ENCODE measurements at places on chromosomes 7 and 10.

- no peak for DNase-seq
Measured at GRCh38 chr10:98353170-98353569, 61.8 kb downstream of the PYROXD2 start.

DNA sequence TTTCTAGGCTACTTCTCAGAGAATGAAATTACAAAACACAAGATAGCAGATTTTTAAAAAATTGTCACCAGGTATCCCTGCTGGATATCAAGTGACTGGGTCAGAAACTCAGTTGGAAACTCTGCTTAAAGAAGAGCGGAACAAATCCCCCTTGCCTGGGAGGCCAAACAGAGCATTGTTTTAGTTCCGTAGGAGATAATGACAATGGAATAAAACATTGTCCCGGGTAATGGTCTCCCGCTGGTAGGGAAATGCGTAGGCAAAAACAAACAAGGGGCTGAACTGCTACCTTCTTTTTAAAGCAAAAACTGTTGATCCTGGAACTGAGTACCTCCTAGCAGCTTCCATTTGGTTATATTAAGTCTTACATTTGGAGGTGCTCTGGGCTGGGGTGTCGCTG is 21.3 kb upstream of the VAX1 start:
- no peak for DNase-seq

DNA sequence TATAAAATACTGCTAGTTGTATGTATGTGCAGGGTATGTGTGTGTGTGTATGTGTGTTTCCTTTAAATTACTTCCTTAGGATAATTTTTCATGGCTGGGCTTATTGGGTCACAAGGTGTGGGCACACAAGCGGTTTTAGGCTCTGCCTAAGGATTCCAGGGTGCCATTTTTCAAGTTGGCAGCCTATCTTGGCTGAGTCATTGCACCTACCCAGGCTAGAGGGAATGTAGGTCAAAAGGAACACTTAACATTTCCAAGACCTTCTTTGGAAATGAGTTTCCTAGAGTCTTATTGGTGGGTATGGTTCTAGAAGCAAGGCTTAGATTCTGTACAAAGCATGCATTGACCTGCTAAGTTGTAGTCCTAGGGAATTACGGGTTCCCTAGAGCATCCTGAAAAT is 642.1 kb downstream of the LRMDA start:
- no peak for DNase-seq

DNA sequence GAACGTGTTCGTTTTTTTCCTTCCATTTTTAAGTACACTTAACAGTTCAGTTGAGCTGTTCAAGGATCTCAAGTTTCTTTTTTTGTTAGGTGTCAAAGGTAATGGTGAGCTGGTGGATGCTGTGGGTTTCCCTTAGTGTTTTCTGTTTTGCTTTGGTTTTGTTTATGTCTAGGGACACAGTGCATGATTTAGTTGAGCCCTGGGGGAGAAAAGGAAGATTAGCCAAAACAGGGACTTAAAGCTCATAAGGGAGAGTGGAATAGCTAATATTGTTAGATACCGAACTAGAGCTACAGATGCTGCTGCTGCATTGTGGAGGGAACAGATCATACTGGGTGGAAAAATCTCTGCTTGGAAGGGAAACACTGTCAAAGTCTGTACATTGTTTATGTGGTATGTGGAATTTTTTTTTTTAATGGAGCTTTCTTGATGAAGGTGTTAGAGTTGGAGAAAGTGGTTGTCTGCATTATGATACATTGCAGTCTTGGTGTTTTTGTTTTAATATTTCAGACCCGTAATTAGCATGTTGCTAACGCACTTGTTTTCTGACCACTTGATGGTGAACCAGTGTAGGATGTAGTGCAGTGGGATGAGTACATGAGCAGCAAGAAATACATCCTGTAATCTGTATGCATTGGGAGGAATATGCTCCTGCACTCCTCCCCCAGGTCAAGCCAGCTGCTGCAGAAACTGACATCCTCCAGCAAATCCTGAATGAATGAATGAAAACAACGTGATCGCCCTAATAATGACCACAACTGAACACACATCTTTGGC is 2.1 kb downstream of the GLCCI1 start:
- peak; percentile 32 for DNase-seq

DNA sequence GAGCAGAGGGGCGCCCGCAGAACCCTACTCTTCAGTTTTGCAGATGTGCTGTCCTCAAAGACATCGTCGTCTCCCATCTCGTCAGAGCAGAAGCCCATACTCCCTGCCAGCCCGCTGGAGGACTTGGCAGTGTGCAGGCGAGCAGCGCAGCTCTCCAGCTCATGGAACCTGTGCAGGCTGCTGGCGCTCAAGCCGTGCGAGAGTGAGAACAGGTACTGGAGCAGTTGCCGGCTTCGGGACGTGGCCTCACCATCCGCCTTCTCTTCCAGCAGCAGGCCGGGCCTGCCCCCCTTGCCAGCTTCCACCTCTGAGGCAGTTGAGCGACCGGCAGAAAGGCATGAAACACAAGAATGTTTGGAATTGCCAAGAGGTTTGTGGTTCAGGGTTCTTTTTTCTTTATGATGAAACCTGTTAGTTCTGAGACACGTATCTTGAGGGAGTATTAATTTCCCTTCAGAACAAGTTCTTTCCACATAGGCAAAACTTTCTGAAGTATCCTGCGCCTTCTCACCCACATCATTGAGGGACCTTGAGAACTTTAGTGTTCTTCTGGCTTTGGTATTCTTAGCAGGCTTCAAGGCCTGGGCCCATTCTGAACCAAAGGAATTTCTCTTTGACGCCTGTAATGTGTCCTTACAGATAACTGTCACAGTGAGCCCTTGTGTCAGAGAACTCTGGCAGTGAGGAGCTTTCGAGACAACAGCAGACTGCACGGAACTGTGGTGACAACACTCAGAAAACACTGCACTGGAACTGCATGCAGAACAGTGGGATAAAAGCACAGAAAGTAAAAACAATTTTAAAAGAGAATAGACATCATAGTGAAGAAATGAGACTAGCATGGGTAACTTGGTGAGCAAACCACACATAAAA is 89.5 kb downstream of the ALOX5 start:
- no peak for DNase-seq

- no peak for DNase-seq
Measured at GRCh38 chr10:124344266-124344590, 74.5 kb downstream of the OAT start.

- no peak for DNase-seq
Measured at GRCh38 chr7:81705206-81705605, 64.6 kb downstream of the HGF start.

- DNase-seq = peak; percentile 44
Measured at GRCh38 chr10:34655286-34656170, 159.6 kb downstream of the PARD3 start.

DNA sequence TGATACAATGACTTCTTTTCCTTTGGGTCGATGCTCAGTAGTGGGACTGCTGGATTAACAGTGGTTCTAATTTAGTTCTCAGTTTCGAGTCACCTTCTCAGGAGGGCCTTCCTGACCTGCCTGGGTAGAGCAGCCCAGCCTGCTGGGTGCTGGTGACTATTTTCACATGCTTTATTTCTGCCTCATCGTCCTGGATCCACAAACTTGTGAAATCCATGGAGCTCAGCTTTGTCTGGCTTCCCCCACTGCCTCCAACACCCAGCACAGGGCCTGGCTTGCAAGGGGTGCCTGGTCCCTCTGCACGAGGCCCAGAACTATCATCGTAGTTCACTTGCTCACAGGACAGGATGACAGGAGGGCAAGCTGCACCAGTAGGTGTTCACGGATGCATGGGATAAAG is 46.9 kb downstream of the SPOCK2 start:
- DNase-seq = no peak

DNA sequence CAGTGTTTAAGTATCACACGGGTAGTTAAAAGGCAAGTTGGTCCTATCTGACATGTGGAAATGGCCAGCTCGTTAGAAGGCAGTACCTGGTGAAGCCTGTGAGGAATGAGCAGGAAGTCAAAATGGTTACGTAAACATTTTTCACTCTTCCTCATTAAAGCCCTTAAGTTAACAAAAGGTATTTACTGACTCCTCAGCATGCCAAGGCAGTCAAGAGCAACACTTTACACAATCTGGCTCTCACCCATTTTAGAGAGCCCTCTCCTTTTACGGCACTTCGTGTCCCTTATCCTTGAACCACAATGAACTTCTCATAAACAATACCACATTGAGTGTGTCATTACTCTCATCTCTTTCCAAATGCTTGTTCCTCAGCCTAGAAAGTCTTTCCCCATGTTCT is 11.0 kb upstream of the RSBN1L start:
- DNase-seq = no peak
